Stimulated activated CD4-positive, alpha-beta T cell treated with anti-CD3 and anti-CD28 coated beads, Interleukin-2, amount 100 ng/mL, for 4 hours (primary cell): ENCODE measurements at places on chromosomes 7 and 10.

GRCh38 chr7:116955801-116956476, 2.6 kb downstream of the ST7 start:
- DNase-seq, result no peak

DNA sequence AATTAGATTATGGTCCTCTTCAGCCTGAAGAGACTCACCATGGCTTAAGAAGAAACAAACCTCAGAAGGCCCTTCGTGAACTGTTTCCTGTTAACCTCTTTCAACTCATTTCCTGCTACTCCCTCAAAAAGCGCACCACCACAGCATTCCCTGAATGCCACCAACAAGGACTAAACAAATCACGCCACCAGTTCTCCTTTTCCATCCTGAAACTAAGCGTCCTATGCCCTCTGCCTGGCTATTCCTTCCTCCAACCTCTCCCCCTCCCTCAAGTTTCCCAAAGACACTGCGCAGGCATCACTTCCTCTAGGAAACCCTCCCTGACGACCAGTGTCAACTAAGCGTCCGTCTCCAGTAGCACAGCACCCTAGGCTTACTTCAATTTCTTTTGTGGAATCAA, 12.0 kb downstream of the YWHAG start:
- DNase-seq, result no peak

GRCh38 chr10:547591-548081, 141.8 kb downstream of the DIP2C start:
- DNase-seq, result no peak

DNA sequence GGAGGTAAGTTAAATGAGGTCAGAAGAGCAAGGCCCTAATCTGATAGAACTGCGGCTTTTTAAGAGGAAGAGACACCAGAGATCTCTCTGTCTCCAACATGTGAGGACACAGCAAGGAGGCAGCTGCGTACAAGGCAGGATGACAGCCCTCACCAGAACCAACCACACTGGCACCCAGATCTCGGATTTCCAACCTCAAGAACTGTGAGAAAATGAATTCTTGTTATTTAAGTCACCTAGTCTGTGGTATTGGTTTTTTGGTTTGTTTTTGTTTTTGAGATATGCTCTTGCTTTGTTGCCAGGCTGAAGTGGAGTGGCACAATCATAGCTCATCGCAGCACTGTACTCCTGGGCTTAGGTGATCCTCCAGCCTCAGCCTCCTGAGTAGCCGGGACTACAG, 127.2 kb downstream of the DLG5 start:
- DNase-seq, result no peak

- no peak for DNase-seq
Measured at GRCh38 chr10:63799521-63800300, 278.5 kb downstream of the REEP3 start.

GRCh38 chr7:107715531-107715930, 28.4 kb upstream of the CBLL1 start:
- DNase-seq, result no peak

DNA sequence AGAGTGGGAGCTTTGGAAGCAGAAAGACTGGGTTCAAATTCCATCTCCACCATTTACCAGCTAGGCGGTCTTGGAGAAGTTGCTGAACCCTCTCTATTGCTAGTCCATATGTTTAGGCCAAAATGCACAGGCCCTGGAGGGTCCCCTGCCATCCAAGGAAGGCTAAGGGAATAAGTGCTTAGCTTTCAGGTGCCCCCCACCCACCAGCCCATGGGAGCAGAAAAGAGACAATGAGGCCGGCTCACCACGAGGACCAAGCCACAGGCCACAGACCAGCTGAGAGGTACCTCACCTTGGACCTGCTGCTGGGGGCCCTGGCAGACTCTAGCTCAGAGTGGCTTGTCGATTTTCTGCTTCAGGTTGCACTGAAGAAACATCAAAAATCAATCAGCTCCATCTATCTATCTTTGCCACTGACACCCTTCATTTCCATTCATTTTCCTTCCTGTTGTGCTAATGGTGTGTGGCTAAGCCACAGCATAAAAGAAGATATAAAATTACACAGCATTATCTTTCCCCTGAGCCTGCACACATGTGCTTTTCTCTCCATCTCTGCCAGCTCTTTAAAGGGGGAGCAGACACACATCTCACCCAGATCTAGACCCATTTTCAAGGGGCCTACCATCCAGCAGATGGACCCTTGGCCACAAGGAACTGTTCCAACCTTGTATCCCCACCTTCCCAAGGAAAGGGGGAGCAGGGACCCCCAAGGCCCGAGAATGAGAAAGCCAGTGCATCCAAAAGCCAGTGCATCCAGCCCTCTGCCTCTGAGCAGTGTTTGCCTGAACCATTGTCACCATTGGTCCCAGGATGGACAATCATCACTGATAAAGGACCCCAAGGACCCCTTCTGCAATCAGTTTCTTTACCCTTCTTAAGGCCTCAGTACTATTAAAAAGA, 65.4 kb downstream of the GRID1 start:
- no peak for DNase-seq

- no peak for DNase-seq
Measured at GRCh38 chr7:133770863-133771492, 356.2 kb upstream of the LRGUK start.

GRCh38 chr7:127476618-127477017, 84.1 kb upstream of the ZNF800 start:
- DNase-seq, result no peak

- no peak for DNase-seq
Measured at GRCh38 chr10:42801135-42801534, 18.5 kb downstream of the BMS1 start.

GRCh38 chr10:11875494-11876281, 52.5 kb downstream of the PROSER2 start:
- DNase-seq, result no peak

GRCh38 chr10:60434418-60435046, 44.9 kb upstream of the ANK3 start:
- no peak for DNase-seq

- DNase-seq, result peak; percentile 39
Measured at GRCh38 chr10:77710759-77711682, 73.4 kb upstream of the KCNMA1 start.

DNA sequence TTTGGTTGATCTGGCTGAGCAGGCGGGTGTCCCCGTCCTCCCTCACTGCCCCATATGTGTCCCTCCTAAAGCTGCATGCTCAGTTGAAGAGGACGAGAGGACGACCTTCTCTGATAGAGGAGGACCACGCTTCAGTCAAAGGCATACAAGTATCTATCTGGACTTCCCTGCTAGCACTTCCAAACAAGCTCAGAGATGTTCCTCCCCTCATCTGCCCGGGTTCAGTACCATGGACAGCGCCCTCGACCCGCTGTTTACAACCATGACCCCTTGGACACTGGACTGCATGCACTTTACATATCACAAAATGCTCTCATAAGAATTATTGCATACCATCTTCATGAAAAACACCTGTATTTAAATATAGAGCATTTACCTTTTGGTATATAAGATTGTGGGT, 26.9 kb upstream of the TRIM56 start:
- peak; percentile 9 for DNase-seq

- DNase-seq, result no peak
Measured at GRCh38 chr10:97321804-97322190, 2.7 kb downstream of the FRAT1 start.

DNA sequence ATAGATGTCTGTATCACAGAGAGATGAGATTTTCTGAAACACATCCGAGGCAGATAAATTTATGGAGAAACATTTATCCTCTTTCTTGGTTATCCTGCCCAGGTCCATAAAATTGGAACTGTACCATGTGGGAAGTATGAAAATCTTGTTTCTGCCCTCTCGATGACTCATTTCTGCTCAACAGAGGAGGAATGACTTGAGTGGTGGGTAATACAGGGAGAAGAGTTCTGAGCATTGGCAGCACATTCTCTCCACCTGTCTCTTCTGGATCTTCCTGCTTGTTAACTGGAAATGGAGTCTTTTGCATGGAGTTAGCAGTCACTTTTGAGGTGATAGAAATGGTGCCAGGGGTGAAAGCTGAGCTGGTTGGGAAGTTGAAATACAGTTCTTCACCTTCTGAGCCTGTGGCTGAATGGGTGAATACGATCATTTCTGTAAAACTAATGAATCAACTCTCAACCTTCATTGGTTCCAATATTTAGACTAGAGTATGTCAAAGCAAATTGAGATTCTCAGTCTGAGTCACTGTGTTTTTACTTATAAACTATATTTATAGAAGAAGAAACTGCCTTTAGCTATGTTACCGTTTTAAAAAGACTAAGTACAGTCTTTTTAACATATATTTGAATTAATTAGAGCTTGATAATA, 945.5 kb downstream of the SORCS3 start:
- no peak for DNase-seq

DNA sequence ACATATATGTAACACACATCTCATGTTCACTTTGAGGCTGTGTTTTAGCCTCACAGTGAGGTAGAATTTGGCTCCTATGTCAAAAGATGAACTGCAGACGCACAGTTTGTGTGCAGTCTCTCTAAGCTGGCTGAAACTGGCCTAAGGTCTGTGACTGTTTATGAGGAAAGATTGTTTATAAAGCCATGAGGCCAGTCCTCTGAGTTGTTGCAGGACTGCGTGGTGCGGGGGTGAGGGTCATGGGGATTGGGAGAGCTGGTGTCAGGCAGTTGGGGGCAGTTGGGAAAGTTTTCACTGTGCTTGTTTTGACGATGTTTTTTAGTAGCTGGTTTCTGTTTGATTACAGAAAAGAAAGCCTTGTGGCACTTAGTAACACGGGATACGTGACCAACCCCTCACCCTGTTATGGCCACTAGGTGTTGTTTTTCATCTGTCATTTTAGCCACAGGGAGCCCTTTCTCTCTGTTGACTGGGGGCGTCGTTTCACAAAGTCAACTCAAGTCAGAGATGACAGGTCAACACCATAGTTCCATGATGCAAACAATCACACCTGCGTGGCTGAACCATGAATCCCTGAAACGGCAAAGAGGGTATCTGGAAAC, 310.9 kb downstream of the CCDC3 start:
- DNase-seq, result no peak

- no peak for DNase-seq
Measured at GRCh38 chr10:3149918-3150317, 22.7 kb downstream of the PITRM1 start.

- no peak for DNase-seq
Measured at GRCh38 chr10:96352027-96352426, 6.8 kb downstream of the OPALIN start.

DNA sequence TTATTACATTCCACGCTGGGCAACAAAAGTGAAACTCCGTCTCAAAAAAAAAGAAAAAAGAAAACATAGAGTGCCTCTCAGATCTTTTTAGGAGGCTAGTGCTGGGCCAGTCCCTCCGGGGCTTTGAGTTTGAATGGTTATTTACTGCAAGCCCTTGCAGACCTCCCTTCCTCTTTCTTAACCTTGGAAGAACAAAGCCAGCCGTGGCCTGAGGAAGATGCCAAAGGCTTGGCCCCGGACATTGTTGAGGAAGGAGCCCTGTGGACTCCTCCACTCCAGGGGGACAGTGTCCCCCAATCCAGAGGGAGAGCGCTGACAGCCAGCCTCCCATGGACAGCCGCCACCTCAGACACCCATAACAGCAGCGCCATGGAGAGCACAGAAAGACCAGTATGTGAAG, 5.0 kb downstream of the TSPAN33 start:
- no peak for DNase-seq

GRCh38 chr7:88546808-88547207, 212.7 kb upstream of the ZNF804B start:
- DNase-seq, result no peak

DNA sequence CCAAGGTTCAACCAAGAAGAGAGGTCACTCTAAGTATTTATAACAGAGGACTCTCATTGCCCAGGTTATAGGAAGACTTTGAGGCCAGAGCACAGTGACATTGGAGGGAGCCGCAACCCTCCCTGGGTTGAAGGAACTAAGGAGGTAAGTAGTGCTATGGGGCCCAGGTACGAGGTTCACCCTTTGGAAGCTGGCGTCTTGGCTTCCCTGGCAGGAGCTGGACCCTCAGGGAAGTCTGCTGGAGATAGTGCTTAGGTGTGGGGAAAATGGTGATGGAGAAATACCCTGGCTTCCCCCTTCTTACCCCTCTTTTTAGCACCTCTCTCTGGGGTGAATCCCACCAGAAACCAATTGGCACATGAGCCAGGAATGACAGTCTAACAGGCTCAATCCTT, 317.9 kb upstream of the ZNF32 start:
- no peak for DNase-seq

DNA sequence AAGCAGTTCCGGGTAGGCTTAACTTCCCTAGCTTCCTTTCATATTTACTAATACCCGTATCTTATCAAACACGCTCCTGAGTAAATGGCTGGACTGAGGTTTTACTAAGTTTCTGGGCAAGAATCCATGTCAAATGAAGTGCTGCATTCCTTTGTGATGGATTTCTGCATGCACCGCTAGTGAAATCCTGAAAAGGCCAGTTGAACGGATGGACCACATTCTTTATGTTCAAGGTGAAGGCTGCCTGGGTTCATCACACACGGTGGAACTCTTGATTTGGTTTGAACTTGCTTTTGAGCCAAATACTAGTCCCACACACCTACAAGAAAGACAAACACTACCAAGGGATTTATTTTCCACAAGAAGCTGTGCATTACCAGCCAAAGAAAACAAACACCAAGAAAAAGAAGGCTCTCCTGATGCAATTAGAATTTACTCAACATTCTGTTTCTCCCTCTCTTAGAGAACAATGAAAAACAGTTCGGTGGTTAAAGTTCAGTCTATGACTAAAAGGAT, 255.0 kb upstream of the SEMA3C start:
- no peak for DNase-seq

DNA sequence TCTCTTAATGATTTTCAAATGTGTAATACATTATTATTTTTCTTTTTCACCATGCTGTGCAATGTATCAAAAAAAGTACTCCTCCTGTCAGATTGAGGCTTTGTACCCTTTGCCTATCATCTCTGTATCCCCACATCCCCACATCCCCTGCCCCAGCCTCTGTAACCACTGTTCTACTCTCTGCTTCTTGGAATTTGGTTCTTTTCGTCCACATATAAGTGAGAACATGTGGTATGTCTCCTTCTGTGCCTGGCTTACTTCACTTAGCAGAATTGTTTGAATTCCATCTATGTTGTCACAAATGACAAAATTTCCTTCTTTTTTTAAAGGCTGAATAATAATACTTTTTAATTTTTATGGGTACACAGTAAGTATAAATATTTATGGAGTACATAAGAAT, 13.8 kb downstream of the TAF3 start:
- DNase-seq, result no peak

DNA sequence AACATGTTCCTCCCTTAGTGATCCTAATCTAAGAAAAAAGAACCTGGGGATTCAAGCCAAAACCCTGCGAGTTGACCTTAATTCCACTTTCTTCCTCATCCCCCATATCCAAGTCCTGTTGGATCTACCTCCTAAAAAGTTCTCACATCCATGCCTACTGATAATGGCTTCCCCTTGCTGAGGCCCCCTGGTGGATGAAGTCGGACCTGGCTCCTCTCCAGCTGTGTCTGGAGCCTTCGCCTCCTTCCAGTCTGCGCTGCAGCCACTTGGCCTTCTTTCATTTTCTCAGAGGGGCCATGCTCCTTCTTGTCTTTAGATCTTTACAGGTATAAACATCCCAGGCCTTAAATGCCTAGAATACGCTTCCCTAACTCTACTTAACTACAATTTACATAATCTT, 8.1 kb downstream of the PDE1C start:
- no peak for DNase-seq

GRCh38 chr7:102236592-102237287, 49.9 kb upstream of the SH2B2 start:
- DNase-seq, result peak; percentile 11
